ENCODE measurements at places on chromosomes 1 and 21.

DNA sequence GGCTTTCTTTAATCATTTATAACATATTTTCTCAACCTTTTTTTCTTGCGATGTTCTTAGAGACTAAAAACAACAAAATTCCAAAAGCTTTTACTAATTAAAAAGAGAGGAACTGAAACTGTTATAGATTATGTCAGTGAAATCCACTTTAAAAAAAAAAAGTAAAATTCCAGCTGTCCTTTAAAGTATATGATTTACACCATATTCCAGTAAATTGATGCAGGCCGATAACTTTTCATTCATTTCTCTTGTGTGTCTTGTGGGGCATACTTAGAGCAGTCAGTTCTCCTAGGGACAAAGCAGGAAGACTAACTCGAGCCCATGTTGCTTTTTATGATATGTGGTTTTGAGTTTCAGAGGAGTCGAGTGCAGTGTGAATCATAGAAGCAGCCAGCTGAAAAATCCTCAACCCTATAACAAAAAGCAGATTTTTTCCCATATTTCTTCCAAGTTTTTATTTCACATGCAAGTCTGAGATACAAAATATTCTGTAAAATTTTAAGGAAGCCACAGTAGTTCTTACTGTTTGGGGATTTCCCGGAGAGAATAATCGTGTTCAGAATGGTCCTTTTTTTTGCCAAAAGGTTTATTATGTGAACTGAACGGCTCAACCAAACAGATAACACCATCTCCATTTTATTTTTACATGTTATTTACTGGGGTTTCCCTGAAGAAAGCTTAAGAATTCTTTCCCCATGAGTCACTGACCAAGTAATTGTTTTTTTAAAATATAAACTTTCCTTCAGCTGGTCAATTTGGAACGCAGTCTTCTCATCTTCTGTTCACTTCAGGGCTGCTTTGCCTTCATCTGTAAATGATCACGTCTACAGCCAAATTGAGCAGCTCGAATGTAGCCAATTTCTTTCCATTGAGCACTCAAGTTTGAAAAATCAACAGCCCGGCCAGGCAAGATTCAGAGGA, 77.0 kb upstream of the C1orf105 start:
- peaks cover 1% of the 10 kb centered on the region for H3K36me3 ChIP-seq
- H3K27ac ChIP-seq: peak overlapping the region; percentile 71
- H3K27me3 ChIP-seq: no peaks in the 10 kb centered on the region
- H3K4me1 ChIP-seq: peaks cover 26% of the 10 kb centered on the region
- DNase-seq: no peak

- no peak within 1 kb of the TSS for H3K4me3 ChIP-seq
- DNase-seq: no peak
- no peaks in the 10 kb centered on the region for H3K36me3 ChIP-seq
- H3K27ac ChIP-seq: no peak within 1 kb of the TSS
- no peaks in the 10 kb centered on the region for H3K4me1 ChIP-seq
Observed at GRCh38 chr21:32585042-32585710, at the start of gene TCP10L. Gene TCP10L, minus strand, starts transcription at chr21:32585523. Its CDS starts 1,219 bp downstream, at chr21:32584304.

DNA sequence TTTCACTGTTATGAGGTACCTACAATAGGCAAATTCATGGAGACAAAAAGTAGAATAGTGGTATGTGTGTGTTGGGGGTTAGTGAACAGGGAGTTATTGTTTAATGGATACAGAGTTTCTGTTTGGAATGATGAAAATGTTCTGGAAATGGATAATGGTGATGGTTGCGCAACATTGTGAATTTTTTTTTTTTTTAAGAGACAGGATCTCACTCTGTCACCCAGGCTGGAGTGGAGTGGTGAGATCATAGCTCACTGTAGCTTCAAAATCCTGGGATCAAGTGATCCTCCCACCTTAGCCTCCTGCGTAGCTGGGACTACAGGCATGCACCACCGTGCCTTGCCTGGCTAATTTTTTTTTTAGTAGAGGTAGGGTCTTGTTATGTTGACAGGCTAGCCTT, 34.5 kb upstream of the TRABD2B start:
- H3K27me3 ChIP-seq: peaks cover 32% of the 10 kb centered on the region
- H3K27ac ChIP-seq: no peak overlapping the region
- H3K4me1 ChIP-seq: no peaks in the 10 kb centered on the region
- H3K4me3 ChIP-seq: no peak overlapping the region
- H3K36me3 ChIP-seq: no peaks in the 10 kb centered on the region

- peak; percentile 7 for DNase-seq
- H3K36me3 ChIP-seq: peaks cover 6% of the 10 kb centered on the region
- H3K4me3 ChIP-seq: no peak overlapping the region
- H3K4me1 ChIP-seq: no peaks in the 10 kb centered on the region
- no peak overlapping the region for H3K27ac ChIP-seq
- no peaks in the 10 kb centered on the region for H3K27me3 ChIP-seq
Observed at GRCh38 chr1:53349369-53349835, 21.5 kb upstream of the LRP8 start.

DNA sequence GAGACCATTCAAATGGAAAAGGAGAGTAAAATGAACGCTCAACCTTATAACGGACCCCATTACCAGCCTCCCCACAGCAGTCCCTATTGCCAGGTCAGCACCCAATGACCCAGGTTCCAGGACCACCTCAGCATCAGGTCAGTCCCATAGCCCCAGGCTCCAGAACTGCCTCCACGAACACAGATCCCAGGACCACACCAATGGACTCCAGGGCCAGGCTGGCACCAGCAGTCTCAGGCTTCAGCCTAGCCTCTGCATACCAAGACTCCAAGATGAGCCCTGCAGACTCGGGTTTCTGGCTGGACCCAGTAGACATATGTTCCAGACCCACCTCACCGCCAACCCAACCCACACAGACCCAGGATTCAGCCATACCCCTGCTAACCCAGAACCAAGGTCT, 625.0 kb upstream of the RGS18 start:
- no peaks in the 10 kb centered on the region for H3K4me1 ChIP-seq
